ENCODE measurements at places on chromosomes 7 and 10.

- no peak for DNase-seq
Observed at GRCh38 chr7:155765458-155765857, 46.8 kb downstream of the SHH start.

DNA sequence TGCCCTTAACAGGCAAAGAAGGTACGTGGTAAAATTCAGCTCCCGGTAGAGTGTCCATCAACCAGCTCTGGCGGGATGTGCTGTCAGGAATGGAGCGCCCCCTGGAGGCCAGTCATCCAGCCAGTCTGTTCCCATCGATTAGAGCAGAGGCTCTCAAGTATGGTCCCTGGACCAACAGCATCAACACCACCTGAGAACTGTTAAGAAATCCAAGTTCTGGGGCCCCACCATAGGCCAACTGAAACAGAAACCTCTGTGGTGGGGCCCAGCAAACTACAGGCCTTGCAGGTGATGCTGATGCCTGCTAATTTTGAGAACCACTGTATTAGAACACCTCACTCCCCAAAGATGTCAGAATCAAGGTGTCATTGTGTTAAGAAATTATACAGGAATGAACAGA is 109.2 kb downstream of the DPY19L1 start:
- DNase-seq = peak; percentile 78

GRCh38 chr10:73262105-73262730 is 9.8 kb upstream of the MRPS16 start:
- no peak for DNase-seq

- peak; percentile 78 for DNase-seq
Observed at GRCh38 chr7:76292213-76292573, 10.3 kb upstream of the HSPB1 start.

DNA sequence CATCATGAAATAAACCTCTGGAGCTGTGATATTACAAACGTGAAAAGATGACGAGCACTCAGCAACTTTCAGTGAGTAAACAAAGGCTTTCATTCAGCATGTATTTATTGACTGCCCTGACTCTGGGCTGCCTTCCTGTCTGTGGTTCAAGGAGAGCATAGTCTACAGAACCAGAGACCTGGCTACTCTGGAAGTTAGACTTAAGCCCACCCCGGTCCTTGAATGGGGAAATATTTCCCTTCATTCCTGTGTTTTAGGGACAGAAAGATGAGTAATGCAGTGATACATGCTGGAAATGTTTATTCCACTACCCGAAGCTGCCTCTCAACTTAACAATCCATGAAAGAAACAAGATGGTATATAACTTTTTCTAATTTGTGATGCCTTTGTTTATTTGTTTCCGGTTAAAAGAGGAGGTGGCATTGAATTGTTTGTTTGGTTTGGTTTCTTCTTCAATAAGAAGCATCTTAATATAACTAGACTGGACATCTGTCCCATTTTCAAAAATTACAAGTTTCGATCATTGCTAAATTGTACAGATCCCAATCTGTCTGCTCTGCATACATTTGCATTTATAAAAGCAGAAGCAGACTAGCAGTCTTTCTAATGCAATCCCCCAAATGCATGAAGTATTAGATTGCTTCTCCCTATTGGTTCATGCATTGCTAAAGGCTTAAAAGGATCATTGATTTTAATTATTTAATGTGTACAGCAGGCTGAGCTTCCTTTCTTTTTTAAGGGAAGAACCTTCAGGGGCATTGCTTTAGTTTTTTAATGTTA is 57.7 kb downstream of the TRUB1 start:
- DNase-seq = no peak

GRCh38 chr10:77974396-77975074 is 48.0 kb upstream of the DLG5 start:
- no peak for DNase-seq

DNA sequence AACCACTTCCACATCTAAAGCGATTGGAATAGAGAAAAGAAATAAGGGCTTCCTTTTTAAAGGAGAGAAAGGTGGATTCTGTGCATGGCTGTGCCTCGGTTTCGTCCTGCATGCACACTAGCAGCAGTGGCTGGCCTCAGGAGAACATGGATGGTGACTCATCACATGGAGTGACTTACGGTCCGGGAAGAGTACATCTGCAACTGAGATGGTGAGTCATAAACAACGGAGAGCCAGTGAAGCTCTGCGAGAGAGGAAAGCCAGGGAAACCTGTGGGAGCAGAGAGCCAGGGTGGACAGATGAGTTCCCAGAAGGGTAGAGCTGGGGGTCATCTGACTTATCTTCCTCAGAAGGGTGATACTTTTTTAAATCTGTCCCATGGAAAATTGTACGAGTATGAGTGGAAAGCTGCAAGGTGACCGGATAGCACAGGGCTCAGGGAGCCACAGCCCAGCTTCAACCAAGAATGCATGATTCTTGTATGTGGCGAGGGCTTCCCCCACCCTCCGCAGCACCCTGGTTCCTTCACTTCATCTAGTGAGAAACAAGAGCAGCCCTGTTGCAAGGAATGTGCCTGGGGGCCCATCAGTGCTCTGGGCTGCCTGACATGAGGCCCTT is 259.1 kb downstream of the KLF6 start:
- DNase-seq = no peak

DNA sequence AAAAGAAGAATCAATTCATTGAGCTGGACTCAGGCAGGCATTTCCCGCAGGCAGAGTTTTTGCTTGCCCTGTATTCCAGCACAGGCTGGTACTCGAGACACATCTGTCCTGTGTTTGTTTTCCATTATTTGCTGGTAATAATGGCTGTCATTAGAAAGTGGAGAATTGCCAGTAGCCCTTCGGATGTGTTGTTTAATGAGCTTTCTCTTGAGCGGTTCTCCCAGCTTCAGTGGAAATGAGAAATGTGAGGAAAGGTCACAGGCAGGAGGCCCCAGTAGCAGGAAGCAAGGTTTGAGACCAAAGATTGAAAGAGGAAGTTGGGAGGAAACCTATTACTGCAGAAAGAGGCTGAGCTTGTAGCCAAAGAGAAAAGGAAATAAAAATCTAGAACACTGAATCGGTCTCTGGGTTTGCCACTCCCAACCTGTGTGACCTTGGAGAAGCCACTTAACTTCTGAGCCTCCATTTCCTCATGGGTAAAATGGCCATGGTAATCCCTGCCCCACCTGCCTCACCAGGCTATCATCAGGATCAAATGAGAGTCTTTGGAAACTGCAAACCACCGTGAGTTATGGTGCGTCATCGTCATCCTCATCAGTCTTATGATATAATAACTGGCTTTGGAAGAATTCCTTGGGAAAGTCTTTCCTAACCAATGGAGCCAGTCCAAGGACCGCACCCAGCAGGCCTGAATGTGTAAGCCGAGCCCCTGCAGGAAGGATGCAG is 67.7 kb downstream of the TACR2 start:
- DNase-seq = no peak

- DNase-seq = no peak
Observed at GRCh38 chr10:3071405-3072198, 4.3 kb downstream of the PFKP start.

- DNase-seq = no peak
Observed at GRCh38 chr7:105759670-105760550, 116.5 kb downstream of the ATXN7L1 start.

DNA sequence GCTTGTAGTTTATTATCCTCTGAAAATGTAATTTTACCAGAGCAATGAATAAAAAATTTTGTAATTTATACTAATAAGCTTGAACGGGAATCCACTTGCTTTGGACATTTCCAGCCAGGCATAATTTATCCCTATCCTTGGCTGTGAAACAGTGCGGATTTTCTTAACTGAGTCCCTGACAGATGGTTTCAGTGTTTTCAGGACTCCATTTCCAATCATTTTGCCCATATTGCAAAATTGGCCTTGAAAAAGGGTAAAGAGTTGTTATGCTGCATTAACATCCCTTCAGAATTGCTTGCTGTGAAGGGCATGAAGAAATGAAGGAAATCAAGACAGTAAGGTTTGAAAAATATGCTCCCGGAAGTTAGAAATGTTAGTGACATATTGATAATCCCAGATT is 57.7 kb downstream of the NXPH1 start:
- no peak for DNase-seq

DNA sequence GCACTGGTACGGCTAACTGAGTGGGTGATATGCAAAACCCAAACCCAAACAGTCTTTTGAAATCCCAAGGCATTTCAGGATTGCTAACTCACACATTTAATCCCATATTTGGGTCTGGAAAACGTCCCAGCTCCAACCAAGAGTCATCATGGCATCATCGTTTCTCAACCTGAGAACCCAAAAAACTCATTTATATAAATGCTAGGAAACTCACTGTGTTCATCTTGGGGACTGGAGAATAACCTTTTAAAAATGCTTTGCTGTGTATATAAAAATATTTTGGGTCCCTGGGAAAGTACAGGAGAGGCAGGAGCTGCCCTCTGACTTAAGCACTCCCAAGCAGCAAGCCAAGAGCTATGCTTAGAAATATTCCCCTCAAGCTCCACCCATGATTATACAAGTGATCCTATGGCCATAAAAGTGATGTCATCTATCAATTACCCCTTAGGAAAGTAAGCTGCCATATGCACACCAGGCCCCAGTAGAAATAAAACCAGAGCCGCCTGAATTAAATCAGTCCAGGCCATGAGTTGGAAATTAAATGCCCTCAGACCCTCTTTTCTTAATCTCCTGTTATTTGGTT is 352.1 kb downstream of the FRMD4A start:
- DNase-seq = no peak

DNA sequence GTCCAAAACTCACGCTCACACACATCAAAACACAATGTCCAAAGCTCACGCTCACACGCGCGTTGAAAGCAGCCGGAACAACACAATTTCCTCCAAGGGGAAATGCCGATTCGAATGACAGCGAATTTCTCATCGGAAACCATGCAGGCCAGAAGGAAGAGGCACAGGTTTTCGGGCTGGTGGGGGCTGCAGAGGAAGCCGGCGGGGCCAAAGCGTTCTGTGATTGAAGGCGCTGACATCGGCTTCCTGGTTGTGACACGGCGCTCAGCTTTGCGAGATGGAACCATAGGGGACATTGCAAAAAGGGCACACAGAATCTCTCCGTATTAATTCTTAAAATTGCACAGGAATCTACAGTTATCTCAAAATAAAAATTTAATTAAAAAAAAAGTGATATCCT is 61.3 kb downstream of the FOXL3 start:
- DNase-seq = no peak

DNA sequence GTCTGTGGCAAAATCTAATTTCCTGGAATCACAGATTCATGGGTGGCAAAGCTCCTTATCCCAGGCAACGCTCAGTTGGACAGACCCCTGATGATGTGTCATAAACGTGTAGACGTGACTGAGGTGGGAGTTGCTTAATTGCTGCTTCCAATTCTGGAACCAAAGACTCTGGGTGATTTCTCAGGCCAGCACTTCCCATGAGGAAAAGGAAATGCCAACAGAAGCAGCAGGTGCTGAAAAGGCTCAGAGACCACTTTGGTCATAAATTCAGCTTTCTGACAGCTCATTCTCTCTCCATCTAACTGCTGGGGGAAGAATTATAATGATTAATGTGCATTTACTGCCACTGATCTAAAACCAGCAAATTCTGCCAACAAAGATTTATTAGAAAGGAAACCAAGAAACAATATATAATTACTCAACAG is 88.7 kb downstream of the OSBPL3 start:
- no peak for DNase-seq

DNA sequence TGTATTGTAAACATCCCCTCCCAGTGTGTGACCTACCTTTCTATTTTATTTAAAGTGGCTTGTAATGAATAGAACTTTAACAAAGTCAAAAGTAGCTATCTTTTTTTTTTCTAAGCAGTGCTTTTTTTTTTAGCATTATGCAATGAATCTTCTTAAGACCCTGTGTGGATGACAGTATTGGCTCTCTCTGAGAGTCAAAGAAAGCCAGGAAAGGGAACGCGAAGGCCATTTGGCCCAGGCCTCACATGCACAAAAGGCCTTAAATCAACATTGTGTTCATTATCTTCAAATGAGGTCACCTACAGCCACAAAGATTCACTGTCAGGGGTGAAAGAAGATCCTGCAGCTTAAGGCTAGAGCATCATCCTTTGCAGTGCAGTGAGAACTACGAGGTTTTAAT is 721.5 kb downstream of the GRID1 start:
- no peak for DNase-seq

GRCh38 chr10:129418496-129419225 is 48.4 kb upstream of the MGMT start:
- DNase-seq = no peak

GRCh38 chr10:91893051-91893450 is 16.2 kb downstream of the FGFBP3 start:
- no peak for DNase-seq

GRCh38 chr7:18521945-18522566 is 26.5 kb downstream of the HDAC9 start:
- DNase-seq = no peak

- no peak for DNase-seq
Observed at GRCh38 chr7:133108023-133108422, 26.1 kb upstream of the CHCHD3 start.

- DNase-seq = no peak
Observed at GRCh38 chr7:120402079-120402767, 129.2 kb downstream of the KCND2 start.

DNA sequence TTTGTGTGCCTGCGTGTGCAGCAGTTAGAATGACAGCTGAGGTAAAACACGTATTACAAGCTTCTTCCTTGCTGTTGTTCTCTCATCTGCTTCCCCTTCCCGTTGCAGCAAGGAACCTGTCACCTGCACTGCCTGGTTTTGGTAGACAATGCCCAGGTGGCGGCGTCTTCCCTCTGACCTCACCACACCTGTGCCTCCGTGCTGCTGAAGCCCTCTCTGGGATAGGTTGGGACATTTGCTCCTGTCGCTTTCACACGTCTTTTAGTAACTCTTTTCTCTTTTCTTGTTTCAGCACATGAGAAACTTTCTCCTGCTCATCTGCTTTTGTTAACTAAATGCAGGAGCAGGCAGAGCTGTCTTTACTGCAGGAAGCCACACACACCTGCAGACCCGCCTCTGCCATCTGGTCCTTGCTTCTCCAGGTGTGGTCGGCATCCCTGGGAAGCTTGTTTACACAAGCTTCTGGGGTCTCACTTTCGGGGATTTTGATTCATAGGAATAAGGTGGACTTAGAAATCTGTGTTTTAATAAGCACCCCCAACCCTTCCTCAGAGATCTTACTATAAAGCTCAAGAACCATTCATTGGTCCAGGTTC is 60.7 kb upstream of the EXOC6 start:
- no peak for DNase-seq

DNA sequence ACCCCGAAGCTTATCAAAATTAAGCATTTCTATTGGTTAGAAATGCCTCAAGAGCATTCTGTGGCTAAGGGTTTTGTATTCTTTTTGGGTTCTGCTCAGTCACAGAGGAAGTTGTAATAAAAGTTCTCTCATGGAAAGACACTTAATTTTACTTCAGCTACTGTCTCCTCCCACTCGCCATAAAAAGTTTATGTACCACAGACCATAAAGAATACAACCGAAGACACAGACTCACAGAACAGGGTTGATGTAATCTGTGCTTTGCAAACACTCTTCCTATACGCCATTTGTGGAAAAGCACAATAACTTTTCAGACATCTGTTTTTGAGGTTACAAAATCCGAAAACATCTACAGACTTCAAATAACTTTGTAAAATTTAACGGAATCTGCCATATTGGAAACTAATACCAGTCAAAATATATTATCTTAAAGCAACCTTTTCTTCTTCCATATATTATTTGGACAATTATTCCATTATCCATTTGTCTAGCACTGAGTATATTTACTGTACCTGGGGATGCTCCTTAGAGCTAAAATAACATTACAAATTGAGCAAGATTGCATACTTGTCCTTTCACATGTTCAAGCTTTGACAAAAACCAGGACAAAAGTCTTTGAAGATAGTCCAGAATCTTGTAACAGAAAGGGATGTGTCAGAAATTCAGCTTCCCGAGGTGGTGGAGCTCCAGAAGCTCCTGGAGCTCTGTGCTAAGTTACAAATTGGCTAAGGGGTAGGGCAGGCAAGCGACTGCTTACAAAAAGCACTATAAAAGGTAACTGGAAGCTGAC is 219.0 kb upstream of the MEOX2 start:
- no peak for DNase-seq

Measured in upper lobe of right lung (tissue), 1 donor.